ENCODE measurements at places on chromosomes 11 and 22.

- no peak for DNase-seq
These were observed 57.4 kb downstream of the CHRDL2 start for GRCh38 chr11:74673693-74674360.

GRCh38 chr22:45502215-45503049 lies at the start of gene FBLN1:
FBLN1 (plus strand) TSS chr22:45502883; CDS start chr22:45502986, 103 bp downstream.
- DNase-seq: no peak

- DNase-seq: no peak
These were observed 57.4 kb downstream of the NECTIN1 start for GRCh38 chr11:119671561-119672015.

DNA sequence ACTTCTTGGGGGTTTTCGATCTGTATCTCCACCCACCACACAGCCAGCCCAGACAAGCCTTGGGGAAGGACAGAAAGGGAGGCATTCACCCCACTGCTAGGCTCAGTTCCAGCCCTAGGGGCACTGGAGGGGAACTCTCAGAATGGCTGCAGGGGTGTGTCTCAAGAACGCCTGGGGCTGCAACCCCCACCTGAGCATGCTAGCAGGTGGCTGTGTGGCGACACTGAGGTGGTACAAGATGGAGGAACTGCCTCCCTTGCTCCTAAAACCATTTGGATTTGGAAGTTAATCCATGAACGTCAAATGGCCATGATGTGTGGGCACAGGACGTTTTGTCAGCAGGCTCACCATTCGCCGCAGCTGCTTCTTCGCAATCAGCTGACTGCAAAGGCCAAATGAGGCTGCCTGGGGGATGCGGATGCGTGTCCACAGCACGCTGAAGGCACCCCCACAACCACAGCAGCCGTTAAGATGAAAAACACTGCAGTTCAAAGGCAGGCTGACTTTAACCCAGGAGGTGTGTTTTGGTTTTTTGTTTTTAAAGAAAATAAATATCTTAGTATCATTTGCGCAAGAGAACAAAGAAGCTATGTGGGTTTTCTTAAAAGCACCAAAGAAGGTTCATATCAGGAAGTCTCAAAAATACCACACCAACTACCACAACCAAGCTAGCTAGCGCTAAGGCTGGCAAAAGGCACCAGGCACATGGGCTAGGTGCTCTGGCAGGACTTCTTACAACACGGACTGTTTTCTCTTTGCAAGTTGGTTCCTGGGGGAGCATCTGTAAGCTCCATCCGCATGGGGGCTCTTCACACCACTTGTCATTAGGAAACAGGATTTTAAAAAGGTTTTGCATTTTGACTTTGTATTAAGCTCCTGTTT lies 22.2 kb upstream of the NAP1L4 start:
- peak; percentile 91 for DNase-seq

GRCh38 chr22:35424081-35424480 lies 24.1 kb downstream of the MCM5 start:
- no peak for DNase-seq

GRCh38 chr22:27331526-27332281 lies 469.9 kb downstream of the MN1 start:
- no peak for DNase-seq

DNA sequence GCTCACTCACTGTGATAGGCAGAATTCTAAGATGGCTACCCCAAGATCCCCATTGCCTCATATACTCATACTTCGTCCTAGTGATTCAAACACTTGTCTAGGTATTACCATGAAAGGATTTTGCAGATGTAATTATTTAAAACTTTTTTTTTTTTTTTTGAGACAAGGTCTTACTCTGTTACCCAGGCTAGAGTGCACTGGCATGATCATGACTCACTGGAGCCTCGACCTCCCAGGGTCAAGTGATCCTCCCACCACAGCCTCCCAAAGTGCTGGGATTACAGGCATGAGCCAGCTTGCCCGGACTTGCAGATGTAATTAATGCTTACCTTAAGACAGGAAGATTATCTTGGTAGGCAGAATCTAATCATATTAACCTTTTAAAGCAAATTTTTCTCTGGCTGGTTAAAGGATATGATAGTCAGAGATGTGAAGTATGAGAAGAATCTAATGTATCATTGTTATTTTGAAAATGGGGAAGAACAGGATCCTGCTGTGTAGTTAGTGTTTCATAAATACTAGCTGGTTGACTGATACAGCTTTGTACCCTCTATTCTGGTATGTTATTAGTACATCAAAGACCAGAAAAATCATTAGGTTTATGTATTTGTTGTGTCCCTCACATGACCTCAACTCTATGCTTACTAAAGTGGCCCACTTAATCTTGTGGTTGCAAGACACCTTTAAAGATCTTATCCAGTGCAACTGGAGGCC lies 35.5 kb downstream of the C2CD3 start:
- DNase-seq: no peak

DNA sequence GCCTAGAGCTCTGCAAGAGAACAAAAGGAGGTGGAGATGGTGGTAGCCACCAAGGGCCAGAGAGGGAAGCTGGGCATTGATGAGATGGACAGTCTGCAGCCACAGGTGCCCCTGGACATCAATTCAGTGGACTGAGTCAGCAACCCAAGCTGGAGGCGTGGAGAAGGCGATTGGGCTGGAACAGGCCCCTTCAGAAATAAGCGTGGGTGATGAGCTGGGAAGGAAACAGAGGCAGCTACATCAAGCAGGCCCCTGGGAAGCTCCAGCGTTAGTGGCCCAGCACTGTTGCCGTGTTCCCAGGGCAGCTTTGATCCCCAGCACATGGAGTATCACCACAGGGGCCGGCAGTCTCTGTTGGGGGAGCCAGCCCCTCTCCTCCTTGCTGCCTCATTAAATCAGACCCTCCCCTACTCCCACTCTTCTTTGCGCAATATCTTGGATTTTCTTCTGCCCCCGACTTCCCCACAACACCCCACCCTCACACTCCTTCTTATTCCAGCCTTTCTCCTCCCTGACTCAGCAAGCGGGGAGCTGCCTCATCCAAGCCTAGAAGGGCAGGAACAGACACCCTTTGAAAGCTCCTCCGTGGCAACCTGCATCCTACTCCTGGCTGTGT lies 31.7 kb upstream of the OAF start:
- DNase-seq: no peak
